NCI-H1930 (cell line): ENCODE measurements at places on chromosomes 1 and 21.

GRCh38 chr21:39843916-39844315 lies 23.3 kb upstream of the PCP4 start:
- DNase-seq: no peak

- no peak for DNase-seq
These were observed 122.6 kb upstream of the PPP2R5A start for GRCh38 chr1:212162635-212163034.

GRCh38 chr1:66480162-66480561 lies 53.8 kb upstream of the SGIP1 start:
- DNase-seq: no peak

GRCh38 chr1:46302641-46303037 lies 777 bp downstream of the LRRC41 start:
- no peak for DNase-seq

DNA sequence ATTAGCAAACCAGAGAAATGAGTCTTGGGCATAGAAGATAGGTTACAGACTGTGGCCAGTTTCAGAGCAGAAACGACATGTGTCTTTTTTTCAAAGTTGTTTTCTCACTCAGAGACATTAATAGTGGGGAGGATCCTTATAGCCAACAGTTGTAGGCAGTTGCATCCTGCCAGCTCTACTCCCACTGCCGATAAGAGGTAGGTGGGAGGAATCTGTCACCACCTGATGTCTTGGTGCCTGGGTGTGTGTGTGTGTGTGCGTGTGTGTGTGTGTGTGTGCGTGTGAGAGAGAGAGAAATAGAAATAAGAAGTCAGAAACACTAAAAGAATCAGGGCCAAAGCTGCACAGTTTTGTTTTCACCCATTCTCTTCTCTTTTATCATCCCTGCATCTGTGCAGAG lies 219.5 kb downstream of the ZP4 start:
- no peak for DNase-seq

DNA sequence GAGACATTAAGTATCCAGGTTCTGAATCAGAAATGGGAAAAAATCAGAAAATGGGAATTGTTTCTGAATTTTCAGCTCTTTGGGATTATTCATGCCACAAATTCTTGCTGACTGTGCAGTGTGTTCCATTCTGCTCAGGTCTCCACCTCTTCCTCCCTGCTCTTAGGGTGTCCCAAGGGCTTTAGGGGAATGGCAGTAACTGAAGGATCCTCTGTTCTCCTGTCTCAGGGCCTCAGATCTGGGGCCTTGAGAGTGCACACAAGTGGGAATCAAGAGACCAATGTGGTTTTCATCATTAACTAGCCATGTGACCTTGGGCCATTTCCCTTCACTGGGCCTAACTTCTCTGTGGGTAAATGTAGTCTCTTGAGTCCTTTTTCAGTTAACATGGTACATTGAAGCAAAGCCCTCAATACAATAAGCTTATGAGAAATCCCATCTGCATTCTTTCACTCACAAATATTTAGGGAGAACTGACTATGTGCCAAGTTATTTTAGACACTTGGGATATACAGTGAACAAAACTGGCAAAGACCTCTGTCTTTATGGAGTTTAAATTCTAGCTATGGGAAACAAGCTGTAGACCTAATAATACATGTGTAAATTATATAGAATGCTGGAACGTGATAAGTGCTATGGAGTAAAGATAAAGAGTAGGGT lies 75.7 kb upstream of the SPATA6 start:
- DNase-seq: no peak

DNA sequence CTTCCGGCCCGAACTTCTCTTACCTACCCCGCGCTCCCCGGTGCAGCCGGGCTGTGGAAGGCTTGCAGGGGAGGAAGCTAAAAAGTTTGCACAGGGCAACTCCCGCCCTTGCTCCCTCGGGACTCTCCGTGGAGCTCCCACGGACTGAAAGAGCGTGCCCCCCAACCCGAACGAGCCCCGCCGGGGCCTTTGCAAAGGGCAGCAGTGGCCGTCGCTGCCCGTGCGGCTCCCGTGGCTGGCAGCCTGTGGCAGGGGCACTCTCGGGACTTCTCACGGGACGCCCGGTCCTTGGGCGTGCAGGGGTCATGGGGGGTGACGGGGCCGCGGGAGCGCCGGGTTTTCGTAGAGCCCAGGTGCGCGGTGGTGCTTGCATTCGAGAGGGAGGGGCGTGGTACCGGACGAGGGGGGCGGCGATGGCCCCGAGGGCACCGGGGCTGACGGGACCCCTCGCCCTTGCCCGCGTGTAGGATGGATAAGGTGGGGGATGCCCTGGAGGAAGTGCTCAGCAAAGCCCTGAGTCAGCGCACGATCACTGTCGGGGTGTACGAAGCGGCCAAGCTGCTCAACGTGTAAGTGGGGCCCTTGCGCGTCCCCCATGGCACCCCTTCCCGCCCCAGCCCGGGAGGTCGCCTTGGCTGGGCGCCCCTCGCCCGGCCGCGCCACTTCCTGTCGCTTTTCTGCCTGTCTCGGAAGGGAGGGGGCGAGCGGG lies 711 bp downstream of the GADD45A start:
- no peak for DNase-seq

DNA sequence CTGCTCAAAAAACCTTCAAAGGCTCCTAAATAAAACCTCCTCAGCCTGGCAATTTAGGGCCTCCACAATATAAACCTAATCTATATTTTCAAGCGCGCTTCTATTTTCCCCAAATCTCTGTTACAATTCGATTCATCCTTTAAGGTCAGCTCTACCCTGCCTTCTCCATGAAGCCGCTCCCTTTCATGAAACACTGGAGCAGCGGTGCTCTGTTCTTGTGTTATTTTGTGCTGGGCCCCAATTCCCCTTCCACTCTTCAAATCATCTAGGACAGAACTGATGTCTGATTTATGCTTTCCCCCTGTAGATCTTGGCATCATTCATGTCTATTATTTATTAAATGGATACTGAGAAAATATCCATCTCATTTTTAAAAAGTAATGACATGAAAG lies 6.9 kb downstream of the ERRFI1 start:
- DNase-seq: no peak

DNA sequence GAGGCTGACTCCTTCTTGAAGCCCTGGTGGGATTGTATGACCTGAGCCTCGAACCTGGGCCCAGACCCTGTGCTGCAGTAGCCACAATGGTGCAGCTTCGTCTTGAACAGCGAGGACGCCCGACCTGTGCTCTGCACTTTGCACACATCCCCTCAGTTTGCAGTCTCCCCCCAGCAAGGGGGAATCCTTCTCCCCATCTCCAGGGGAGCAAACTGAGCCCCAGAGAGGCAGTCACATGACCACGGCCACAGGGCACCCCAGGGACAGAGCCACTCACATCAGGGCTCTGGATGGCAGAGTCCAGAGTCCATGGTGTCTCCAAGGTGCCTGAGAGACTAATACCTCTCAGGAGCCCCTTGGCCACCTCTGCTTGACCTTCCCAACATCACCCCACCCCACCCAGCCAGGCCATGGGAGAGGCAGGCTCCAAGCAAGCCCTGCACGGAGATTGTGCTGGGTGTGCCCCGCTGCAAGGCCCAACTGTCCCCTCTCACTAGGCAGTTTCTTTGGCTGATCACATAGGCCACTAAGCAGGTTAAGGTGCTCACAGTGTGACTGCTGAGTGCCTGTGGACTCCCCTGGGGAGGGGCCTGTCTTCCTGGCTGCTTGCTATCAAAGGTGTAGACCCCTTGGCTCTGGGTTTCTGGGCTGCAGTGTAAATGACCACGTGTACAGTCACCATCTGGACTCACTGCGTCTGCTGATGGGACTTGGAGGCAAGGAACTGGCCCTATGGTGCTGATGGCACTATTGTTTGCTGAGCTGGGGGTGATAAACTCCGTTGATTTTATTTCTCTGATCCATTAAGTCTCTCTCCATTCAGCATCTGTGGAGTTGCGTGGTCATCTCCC lies 398.1 kb downstream of the MATN1 start:
- DNase-seq: no peak

GRCh38 chr21:25772686-25773085 lies 37.9 kb downstream of the GABPA start:
- no peak for DNase-seq

DNA sequence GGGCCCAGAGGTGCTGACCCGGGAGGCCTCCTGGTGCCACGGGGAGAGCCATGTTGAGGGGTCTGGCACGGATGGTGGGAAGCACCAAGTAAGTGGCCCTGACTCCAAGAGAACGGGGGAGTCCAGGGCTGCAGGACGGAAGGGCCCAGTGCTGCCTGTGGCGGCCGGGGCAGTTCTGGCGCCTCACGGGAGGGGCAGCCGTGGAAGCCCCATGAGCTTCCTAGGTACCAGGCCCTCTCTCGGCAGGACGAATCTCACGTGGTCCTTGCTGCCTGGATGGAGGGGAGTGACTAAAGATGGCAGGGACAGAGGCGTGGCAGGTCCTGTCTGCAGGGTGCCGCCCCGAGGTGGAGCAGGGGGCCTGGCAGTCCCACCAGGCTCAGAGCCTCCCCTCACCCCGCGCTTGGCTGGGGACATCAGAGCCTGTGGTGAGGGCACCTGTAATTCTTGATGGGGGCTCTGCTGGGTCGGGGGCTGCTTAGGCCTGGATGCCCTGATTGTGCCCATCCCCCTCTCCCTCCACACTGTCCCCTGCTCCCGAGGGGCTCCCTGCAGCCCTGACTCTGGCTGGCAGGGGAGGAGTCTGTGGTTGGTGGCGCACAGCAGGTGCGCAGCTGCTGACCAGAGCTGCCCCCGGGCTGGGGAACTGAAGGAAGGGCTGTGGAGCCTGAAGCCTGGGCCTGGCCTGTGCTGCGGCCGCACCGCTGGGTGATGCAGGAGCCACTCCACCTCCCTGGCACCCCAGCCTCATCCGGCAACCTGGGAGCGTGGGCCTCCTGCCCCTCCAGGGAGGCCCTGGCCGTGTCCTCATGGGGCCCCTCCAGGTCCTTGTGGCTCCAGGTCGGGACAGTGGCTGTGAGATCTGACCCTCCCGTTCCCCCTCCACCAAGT lies 31.4 kb downstream of the POFUT2 start:
- DNase-seq: no peak

- no peak for DNase-seq
These were observed 6.9 kb upstream of the ADAR start for GRCh38 chr1:154614901-154615300.

DNA sequence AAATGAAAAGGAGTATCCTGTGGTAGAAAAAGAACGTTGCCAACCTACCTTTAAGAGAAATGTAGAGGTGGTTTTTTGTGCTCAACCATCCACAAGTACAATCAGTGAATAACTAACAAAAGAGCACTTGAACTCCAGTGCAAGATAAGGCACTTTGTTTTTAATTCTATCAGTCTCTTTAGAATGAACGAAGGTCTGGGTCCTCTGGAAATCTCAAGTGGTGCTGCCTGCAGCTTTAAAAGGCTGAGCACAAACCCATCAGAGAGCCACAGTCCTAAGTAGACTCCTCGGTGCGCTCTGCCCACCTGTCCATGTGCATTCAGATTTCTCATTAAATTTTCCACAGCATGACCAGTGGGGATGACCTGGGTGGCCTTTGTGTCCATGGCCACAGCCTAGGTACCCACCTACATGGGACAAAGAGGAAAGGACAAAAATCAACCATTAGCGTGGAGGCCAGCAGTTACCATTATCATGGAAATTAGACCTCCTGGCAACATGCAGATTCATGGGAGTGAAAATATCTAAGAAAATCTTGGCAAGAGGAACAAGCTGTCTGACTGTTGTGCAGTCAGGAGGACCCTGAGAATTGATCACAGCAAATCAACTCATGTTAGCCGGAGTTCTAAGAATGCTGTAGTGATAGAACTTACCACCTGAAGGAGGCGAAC lies 9.4 kb downstream of the TRIM45 start:
- no peak for DNase-seq

DNA sequence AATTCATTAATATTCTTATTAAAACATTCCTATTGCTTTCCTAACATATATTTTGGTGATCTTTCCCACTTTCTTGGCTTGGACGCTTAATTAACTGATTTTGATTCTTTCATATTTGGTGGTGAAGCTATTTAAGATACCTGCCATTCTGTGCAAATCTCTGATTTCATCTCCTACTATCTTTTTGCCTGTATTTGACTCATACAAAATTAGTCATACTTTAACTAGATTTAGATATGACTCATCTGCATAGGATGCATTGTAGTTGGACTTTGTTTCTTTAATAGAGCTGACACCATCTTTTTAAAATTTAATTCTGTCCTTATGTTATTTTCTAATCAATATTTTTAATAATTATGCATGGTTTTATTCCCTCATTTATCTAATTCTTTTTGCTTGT lies 93.8 kb upstream of the PLPPR4 start:
- DNase-seq: no peak

DNA sequence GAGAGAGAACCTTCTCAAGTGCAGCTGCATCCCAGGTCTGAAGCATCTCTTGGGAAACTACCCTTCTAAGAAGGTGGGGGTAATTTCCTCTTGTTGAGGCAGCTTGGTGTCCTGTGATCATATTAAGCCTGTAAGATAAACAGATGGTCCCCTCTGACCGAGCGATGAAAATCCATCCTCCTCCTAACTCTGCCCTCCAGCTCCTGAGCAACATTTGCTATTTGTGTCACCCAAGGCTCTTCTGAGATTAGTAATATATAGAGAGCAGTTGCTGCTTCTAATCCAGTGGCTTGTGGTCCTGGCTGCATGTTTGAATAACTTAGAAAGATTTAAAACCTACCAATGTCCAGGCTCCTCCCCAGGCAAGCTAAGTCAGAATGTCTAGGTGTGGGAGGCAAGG lies 123.7 kb downstream of the DISC1 start:
- no peak for DNase-seq

DNA sequence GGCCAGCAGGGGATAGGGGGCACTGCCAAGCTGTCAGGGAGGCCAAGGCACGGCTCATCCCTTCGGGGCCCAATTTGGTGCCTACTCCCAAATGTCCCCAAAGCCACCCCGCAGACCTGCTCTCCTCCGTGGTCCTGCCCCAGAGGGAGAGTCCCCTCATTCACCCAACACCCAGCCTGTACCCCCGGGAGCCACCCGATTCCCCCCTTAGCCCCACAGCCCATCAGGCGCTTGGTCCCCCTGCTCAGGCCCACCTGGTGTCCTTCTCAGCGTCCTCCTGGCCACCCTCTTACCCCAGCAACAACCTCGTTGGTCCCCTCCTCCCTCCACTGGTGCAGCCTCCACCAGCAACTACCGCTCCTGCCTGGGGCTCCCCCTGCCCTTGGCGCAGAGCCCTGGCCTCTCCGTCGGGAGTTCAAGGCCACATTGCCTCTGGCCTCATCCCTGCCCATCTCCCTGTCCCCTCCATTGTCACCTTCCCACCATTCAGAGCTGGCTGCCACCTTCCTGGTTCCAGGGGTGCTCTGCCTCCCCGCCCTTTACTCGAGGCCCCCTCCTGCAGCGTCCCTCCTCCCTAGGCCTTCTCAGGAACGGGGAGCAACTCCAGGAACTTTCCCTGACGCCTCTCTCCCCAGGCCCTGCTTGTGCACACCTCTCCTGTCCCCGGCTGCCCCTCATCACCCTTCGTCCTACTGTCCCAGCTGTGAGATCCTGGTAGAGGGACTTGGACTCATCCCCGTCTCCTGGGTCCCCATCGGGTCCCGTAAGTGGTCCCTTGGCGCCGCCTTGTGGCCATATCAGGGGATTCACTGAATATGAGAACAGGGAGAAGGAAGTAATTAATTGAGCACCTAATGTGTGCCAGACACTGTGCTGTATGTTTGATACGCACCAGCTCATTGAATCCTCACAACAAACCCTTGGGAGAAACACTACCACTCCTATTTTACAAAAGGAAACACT lies 73.9 kb downstream of the RAP1GAP start:
- peak; percentile 29 for DNase-seq
